ENCODE measurements at places on chromosomes 13 and 19.

DNA sequence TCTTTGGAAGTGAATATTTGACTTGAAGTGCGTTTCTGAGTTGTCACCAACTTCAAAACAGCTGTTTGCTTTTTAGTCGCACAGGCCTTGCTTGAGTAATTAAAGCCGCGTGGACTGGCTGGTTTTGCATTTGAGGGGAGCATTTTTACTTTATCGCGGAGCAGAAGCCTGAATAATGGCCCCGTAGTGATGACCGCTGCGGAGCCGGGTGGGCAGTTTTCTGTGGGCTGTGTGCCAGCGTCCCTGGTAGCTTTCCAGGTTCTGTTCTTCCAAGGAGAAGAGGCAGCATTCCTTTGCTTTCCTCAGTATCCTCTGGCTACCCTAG lies 1.1 kb downstream of the NAA16 start:
- DNase-seq: peak; percentile 54

- DNase-seq: no peak
Observed at GRCh38 chr13:46679369-46680120, 117.4 kb downstream of the ESD start.

GRCh38 chr13:30835442-30835841 lies 70.6 kb upstream of the MEDAG start:
- no peak for DNase-seq

GRCh38 chr19:39167461-39168257 lies 29.1 kb upstream of the NCCRP1 start:
- DNase-seq: peak; percentile 11

DNA sequence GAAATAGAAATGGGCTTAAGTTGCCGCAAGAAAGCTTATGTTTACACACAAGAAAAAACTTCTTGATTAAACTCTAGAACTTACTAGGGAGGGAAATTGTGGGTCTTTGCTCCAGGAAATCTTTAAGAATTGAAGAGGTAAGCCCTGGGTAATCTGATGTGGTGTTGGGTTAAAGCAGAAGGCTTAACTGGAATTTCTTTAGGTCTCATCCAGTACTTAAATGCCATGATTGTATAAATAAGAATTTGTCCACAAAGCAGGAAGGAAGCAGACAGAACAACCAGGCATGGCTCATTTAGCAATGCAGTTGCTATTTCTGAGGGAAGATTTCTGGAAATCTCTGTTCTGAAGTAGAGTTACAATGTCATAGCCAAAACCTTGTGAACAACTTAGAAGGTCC lies 360.4 kb downstream of the KLF5 start:
- DNase-seq: no peak

DNA sequence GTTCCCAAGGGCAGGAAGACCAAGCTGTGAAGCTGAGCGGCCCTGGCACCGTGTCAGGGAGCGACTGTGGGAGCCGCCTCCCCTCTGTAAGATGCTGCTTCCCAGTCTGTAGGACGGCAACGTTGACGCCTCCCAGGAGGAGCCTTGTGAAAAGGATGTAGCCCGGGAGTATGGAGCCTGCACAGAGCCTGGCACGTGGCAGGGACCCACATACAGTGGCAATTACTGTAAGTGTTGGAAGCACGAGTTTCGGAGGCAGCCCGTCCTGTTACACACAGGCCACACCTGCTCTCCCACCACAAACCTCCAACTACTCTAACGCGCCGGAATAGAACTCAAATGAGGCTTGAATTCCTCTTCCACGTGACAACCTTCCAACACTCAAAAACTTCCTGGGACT lies 6.6 kb downstream of the RAB20 start:
- DNase-seq: no peak

DNA sequence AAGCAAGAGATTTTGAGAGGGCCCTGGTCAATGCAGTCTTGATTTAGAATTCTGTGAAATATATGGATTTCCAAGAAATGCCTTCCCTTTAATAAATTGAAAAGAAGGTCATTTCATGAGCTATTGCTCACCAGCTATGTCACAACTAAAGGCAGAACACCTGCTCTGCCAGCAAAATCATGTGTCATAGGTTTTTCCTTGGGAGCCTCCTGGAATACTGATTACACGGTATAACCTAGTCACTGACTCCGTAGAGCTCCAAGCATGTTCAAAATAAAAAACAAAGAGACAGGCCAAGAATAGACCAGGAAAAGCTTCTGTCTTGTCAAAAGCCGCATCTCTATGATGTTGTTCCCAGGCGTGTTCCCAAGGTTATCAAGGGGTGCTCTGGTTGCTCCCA lies 45.5 kb downstream of the HSPH1 start:
- DNase-seq: no peak

- DNase-seq: no peak
Observed at GRCh38 chr13:102302534-102302933, 99.3 kb downstream of the FGF14 start.

DNA sequence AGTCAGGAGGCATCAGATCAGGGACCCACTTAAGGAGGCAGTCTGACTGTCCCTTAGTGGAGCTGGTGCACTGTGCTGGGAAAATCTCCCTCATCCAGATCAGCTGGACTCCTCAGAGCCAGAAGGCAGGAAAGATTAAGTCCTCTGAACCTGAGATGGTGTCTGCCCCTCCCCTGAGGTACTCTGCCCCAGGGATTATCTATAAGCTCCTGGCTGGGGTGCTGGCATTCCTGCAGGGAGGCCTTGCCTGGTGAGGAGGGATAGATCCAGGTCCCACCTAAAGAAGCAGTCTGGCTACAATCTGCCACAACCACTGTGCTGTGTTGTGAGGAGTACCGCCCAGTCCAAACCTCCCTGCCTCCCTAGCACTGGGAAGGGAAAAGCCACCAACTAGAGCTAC lies 81.2 kb downstream of the NHLRC3 start:
- no peak for DNase-seq

GRCh38 chr19:4365341-4365740 lies 22.0 kb downstream of the MPND start:
- no peak for DNase-seq

GRCh38 chr13:33275916-33276315 lies 9.6 kb downstream of the STARD13 start:
- DNase-seq: no peak

All from brain (organoid and tissue), 16 donors.